ENCODE measurements at places on chromosomes 1 and 21.

- no peak for DNase-seq
Measured at GRCh38 chr1:154485910-154486496, 16.0 kb upstream of the TDRD10 start.

DNA sequence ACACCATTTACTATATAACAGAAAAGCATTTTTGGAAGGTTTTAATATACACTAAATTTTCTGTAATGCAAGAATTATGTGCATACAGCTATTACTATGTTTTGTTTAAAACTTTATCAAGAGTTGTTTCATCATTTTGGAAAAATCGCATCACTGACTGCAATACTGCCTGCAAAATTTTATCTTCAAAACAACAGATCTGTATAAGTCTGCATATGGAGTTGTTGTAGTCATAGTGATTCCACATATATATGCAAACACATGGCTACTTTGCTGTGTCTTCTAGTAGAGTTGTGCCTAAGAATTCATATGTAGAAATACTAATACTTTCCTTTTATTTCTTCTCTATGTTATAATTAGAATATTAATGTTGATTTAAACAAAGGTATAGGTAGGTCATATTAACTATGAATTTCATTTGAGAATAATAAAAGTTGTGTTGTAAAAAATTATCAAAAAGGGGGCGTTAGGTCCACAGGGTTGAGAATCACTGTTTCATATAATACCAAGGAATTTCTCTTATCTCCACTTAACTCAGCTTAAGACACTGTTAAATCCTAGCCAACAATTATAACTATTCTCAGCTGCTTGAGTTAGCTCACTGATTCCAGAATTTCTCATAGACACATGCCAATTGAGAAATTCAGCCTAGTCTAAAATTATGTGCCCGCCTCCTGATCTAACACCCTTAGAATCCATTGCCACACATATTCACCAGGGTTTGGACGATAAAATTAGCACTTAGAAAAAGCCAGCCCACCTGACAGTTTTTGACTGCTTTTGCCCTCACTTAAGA lies 22.9 kb upstream of the LAMC1 start:
- no peak for DNase-seq

GRCh38 chr1:92194511-92194910 lies 23.2 kb upstream of the C1orf146 start:
- DNase-seq, result no peak

DNA sequence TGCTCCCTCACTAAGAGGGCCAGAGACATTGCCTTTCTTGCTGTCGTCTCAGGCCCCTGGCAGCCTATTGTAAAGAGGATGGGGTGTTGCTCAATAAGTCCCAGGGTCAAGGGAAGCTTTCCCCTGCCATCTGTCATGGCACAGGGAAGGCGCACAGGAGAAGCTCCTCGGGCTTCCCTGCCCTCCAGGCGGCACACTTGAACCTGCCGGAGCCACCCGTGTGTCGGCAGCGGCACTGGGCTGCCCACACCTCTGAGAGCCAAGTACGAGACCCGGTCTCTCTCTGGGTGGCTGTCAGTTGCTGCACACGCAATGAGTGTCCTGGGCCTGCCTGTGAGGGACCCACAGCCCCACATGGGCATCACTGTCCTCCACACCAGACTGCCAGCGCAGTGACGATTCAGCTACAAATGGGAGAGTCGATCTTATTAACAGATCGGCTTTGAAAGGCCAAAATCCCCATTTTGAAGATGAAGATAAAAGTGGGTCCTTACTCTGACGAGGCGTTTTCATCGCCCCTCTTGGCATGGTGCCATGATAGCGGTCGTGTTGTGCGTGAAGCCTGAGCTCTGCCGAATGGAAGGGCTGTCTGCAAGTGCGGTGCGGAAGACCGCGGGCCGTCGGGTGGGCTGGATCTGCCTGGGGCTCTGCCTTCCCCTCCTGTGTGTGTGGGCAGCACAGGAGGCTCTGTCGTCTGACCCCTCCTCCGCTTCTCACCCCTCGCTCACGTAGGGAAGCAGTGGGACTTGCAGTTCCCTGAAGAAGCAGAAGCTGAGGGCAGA lies 29.2 kb upstream of the PDXK start:
- DNase-seq, result no peak

DNA sequence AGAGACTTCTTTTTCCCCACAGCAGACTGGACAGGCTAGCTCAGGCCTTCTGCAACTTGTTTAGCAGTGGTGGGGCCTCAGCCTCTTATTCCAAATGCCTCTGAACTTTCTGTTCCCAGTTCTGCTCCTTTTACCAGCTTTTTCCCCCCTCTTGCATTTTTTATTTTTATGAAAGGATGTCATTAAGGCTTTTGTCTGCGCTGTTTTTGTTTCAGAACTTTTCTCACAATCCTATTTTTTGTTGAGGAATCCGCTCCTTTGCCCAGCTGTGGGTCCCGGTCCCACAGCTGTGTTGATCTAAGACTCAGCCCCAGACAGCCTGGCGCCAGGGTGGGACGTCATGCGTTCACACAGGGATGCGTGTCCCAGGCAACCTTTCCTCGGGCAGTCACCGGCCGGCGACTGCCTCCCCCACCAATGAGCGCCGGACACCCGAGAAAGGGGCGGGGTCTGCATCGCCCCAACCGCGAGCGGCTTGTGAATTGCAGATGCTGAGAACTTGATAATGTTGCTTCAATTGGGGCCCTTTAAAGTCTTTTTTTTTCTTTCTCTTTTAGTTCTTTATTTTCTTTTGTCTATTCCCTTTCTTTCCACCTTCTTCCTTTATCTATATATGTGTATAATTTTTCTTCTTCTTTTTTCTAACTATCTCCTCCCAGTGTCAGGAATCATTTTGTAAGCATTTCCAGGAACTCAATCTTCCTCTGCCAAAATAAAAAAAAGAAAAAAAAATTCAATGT lies 3.0 kb upstream of the ID3 start:
- peak; percentile 59 for DNase-seq

GRCh38 chr1:163504331-163504978 lies 182.7 kb downstream of the NUF2 start:
- DNase-seq, result no peak

- DNase-seq, result no peak
Measured at GRCh38 chr21:22703521-22703920, 1705.3 kb downstream of the NCAM2 start.

GRCh38 chr1:45405636-45406035 lies 65.4 kb upstream of the MUTYH start:
- no peak for DNase-seq

- no peak for DNase-seq
Measured at GRCh38 chr1:19752083-19752696, 47.5 kb downstream of the TMCO4 start.

Data from CD4-positive, alpha-beta T cell treated with Interferon alpha-2 for 1 hour (primary cell).